ENCODE measurements at places on chromosomes 1 and 21. TPM values are rescaled to one million over a fixed set of nuclear protein-coding genes. Genes with fewer than 3 reads are reported as not detected.

The PKLR gene
- polyA plus RNA-seq: not detected

The KPRP gene
- polyA plus RNA-seq: not detected

The EVA1B gene
- polyA plus RNA-seq: 17.4 TPM

The CAPN8 gene
- polyA plus RNA-seq: 0.23 TPM

The PDPN gene
- 11.7 TPM for polyA plus RNA-seq

The BMP8B gene
- 0.25 TPM for polyA plus RNA-seq

GRCh38 chr1:107339775-107340174 lies 198.9 kb downstream of the NTNG1 start:
- DNase-seq: no peak

GRCh38 chr1:58885998-58886397 lies 102.2 kb upstream of the JUN start:
- peak; percentile 89 for DNase-seq

DNA sequence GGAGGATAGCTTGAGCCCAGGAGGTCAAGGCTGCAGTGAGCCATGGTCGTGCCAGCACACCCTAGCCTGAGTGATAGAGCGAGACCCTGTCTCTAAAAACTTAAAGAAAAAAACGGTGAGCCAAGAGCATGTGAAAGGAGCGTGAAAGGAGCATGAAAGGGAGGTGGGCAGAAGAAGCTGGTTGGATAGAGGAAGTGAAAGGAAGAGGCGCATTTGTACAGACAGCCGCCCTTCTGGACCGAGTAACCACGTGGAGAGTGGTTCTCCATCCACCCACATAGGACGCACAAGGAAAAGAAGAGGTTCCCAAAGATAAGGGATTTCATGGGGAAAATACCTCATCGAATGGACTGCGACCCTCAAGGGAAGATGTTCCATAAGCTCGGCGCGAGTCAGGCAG lies 60.4 kb upstream of the IFNAR2 start:
- DNase-seq: no peak

GRCh38 chr1:8835941-8836643 lies 18.7 kb upstream of the RERE start:
- no peak for DNase-seq

DNA sequence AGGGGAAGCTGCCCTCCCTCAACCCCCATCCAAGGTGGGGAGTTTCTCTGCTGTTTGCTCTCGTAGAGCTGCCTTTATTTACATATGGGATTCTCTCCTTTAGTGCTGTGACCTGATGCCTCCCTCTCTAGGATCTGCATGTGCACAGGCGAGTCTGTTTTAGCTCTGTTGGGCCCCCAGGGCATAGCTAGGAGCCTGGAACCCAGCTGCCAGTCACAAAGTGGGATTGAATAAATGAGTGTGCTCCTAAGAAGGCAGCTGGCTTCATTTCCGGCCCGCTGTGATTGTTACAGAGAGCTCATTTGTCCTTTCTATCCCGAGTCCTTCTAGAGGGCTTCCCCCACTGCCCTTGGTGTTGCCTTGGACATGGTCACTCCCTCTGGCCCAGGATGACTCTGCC lies 176.6 kb downstream of the GRIK3 start:
- DNase-seq: no peak

- no peak for DNase-seq
Measured at GRCh38 chr1:180173451-180173850, 18.8 kb downstream of the QSOX1 start.

DNA sequence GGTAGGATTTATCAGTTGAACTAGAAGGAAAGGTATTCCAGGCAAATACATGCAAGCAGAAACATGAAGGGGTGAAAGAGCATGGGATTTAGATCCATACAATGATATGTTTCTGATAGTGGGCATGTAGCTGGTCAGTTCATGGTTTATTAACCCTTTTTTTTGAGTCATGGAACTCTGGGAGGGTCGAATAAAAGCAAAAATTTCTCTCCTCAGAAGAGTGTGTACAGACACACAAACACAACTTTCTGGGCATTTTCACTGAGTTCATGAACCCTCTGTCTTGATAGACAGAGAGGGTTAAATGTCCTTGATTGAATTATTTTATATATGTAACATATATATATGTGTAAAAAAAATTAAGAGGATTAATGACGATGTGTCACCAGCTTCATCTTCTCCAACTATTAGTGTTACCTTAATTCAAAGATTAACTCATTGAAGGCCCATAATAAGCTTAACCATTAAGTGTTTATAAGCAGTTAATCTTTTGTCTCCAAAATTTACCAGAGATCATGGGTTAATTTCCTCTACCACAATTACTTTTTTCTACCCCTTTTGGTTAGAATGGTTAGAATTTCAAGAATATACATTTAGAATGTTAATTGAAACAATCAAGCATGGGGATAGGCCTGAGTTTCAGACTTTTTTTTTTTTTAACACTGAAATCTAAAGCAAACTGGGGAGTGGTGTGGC lies 4.6 kb downstream of the JUN start:
- DNase-seq: no peak

- DNase-seq: no peak
Measured at GRCh38 chr21:21898801-21899200, 900.6 kb downstream of the NCAM2 start.

DNA sequence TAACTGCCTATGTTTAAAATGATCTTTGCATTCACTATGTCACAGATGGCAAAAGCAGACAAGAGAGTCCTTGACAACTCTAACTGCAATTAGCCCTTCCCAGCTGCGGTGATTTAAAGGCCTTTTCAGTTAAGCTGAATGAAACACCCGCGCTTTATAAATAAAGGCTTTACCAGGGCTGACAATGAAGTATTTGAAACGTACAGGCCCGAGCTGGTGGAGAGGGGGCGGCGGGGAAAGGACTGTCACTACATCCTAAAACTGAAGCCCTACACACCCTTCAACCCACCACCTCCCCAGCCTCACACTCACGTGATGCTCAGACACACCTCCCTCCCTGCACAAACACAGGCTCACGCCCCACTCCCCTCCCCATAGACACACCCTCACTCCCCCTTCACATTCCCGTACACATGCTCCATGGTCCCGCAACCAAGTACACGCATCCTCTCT lies 45.5 kb downstream of the GRIK3 start:
- DNase-seq: no peak

DNA sequence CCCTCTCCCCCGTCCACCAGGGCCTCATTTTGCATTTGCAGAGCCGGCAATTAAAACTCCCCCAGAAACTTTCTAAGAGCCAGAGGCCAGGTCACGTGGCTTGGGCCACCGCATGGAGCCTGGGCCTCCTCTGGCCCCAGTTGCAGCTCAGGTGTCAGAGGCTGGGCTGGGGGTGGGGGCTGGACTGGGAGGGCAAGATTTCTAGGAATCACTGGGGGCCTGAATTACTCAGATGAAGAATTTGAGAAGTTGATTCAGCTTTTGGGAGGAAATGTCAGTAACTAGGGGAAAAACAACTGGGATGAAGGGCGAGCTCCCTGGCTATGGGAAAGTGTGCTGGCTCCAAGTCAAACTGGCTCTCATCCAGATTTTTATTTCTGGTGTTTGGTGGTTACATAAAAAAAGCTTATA lies 151.0 kb downstream of the CDC7 start:
- DNase-seq: peak; percentile 57

Measured in right cardiac atrium (tissue), 5 donors.